Fibroblast of skin of right quadriceps (primary cell): ENCODE measurements at places on chromosomes 1 and 21.
A peak's percentile ranks its signal among the peaks of the same experiment; 100 is the strongest.

DNA sequence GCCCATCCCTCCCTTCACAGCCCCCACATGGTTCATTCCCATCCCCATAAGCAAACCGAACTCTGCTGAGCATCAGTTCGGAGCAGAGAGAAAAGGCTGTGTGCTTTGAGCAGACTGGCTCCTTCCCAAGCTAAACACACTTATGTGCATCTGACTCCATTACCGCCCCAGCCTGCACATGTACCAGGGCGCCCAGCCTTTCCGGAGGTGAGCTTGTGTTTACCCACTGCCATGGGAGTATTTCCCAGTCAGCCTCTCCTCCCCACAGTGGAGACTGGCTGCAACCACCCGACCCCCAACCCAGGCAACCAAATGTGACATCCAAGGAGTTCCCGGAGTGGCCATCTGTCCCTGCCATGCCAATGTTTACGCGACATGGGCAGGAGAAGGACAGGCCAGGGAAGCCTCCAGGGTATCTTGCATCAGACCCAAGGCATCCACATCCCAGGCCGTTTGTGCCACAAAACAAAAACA lies 9.4 kb downstream of the TIAM1 start:
- no peak for DNase-seq

DNA sequence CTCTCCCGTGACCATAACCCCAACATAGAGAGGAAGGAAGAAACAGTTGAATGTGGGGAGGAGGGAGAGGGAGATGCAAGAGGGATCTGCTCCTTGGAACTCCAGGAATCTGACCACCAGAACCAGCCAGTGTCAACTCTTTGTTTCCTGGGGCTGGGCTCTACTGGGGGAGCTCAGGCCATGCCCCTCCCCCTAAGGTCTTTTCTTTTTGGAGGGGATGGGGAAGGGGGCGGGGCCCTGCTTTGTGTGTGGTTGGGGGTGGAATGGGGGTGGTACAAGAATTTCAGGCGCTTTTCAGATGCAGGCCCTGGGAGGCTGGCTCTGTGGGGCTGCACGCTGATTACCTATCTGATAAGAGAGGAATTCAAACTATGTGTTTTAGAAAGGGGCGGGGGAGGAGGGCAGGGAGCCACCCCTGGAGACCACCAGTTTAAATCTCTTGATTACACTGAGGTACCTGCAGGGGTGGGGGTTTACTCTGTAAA lies 8.3 kb downstream of the LIN28A start:
- peak; percentile 9 for DNase-seq

- DNase-seq: no peak
Measured at GRCh38 chr1:88875595-88875994, 15.8 kb downstream of the GTF2B start.

- peak; percentile 98 for DNase-seq
Measured at GRCh38 chr1:205294175-205294917, 27.2 kb downstream of the NUAK2 start.

DNA sequence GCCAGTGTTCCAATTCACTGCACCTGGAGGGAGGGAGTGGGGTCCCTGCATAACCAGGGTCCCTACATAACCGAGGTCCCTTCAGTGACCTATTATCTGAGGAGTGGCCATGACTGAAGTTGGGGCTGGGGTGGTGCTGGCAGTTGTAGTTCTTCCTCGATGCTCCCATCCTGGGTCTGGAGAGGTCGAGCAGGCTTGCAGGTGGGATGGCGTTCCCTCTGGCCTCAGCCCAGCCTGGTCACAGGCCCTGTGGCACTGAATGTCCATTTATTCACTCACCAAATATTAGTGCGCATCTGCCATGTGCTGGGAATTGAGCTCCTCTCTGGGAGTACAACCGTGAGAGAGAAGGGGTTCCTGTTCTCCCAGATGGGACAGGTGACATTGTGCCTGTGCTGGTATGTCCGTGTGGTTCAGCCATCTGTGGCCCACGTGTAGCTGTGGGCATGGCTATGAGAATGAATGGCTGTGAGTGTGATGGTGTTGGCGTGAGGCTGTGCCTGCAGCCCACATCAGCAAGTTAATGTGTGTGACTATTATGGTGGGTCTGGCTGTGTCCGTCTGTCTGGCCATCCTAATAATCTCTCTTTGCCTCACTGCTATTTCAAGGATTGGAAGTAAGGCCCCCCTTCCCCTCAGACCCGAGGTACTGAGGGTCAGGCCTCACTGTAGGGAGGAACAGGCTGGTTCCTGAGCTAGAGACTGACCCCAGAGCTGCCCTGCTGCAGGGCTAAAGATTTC lies 3.9 kb upstream of the SLC6A9 start:
- no peak for DNase-seq

DNA sequence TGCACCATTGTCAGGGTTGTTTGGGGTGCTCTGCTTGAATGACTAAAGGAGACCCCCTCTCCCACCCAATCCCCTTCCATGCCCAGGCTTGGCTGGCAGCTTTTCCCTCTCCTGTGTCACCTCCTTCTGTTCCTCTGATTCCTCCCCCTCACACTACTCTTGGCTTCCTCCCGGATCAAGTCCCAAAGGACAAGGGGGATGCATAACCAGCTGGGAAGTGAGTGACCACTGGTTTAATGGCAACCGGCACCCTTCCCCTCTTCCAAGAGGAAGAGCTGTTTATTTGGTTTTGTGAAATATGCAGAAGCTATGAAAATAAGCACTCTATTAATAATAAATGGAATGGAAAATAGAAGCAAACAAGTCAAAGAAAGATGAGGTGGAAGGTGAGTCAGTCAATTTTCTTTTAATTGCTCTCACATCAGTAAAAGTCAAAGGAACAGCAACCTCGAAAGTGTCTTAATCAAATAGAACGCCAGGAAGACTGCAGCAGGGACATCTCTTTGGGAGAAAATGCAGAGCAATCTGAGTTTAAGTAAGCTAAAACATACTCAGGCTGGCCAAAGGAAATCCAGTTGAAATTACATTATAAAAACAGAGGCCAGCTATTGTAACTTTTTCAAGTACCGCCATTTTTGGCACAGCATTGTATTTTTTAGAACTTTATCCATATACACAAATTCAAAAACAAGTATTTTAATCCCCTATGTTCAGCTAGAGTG lies 322.5 kb downstream of the SIPA1L2 start:
- no peak for DNase-seq

- peak; percentile 23 for DNase-seq
Measured at GRCh38 chr1:31904339-31905092, 33.7 kb downstream of the PTP4A2 start.

- DNase-seq: peak; percentile 64
Measured at GRCh38 chr1:66533804-66534740, at the start of gene SGIP1. Gene SGIP1, plus strand, starts transcription at chr1:66534153. Its CDS starts 206 bp downstream, at chr1:66534359.

GRCh38 chr1:209431813-209432442 lies 151.6 kb upstream of the CAMK1G start:
- DNase-seq: no peak

- no peak for DNase-seq
Measured at GRCh38 chr1:199335496-199335895, 692.0 kb upstream of the NR5A2 start.

GRCh38 chr1:220922951-220923350 lies 43.7 kb downstream of the HLX start:
- no peak for DNase-seq

GRCh38 chr1:31886866-31887265 lies 51.3 kb downstream of the PTP4A2 start:
- DNase-seq: no peak

DNA sequence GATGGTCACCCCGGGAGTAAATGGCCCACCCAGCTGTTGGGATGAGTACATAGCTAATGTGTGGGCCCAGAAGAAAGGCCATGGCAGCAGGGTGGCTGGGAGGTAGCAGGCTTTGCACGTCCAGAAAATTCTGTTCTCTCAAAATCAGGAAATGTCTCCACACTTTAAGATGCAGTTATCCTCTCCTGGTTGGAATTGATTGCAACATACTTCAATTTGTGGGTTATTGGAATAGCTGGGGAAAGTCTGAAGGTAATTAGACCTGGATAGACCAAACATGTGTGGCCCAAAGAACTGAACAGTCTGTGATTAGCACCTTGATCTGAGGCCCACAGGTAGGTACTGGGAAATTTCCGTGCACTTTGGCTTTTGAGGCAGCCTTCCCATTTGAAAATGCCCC lies 30.2 kb downstream of the COA7 start:
- no peak for DNase-seq

DNA sequence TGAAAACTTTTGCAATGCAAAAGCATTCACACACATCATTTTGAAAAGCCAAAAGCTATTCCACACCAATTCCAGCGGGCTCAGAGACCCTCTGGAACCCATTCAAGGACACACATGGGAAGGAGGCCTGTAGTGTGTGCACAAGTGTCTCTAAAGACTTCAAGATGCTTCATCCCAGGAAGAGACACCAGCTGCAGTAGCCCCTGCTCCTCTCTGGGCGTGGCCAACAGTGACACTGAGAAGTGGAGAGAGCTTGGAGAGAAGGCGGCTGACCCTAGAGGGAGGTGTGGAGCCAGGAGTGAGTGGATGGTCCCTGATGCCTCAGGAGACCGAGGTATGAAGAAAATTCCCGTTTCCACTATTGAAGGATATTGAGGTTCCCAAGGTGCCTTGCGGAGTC lies 14.9 kb upstream of the TNNI1 start:
- peak; percentile 45 for DNase-seq
